ENCODE measurements at places on chromosomes 7 and 10. TPM values are rescaled to one million over a fixed set of nuclear protein-coding genes. Genes with fewer than 3 reads are reported as not detected.

PNPLA8 gene
- total RNA-seq: 37.2 TPM

OR9A2 gene
- total RNA-seq: not detected

ZNF853 gene
- total RNA-seq: 4.6 TPM

METTL27 gene
- total RNA-seq: 4.0 TPM

TUBB8 gene
- total RNA-seq: not detected

MUC3A gene
- not detected for total RNA-seq

HOXA10 gene
- 14.7 TPM for total RNA-seq

SPAM1 gene
- not detected for total RNA-seq

FFAR4 gene
- 1.2 TPM for total RNA-seq

CALN1 gene
- 30.3 TPM for total RNA-seq

NRP1 gene
- total RNA-seq: 87.8 TPM

MYO3A gene
- total RNA-seq: 0.67 TPM

TAS2R3 gene
- total RNA-seq: 0.84 TPM

ZEB1 gene
- 20.0 TPM for total RNA-seq

UPK3BL2 gene
- 5.7 TPM for total RNA-seq

TAS2R39 gene
- not detected for total RNA-seq

RNF32 gene
- 1.5 TPM for total RNA-seq

FGL2 gene
- 46.8 TPM for total RNA-seq

ACSL5 gene
- 6.2 TPM for total RNA-seq

All from adrenal gland (tissue), 19 donors.